Mesendoderm (in vitro differentiated cells): ENCODE measurements at places on chromosomes 13 and 19.

GRCh38 chr19:16496613-16496983 lies 404 bp downstream of the C19orf44 start:
- H3K4me1 ChIP-seq = no peaks in the 10 kb centered on the region
- no peaks in the 10 kb centered on the region for H3K36me3 ChIP-seq
- DNase-seq = no peak
- peak overlapping the region; percentile 82 for H3K4me3 ChIP-seq
- H3K27me3 ChIP-seq = no peaks in the 10 kb centered on the region
- no peak overlapping the region for H3K27ac ChIP-seq

GRCh38 chr13:75334634-75335447 lies 147.1 kb downstream of the TBC1D4 start:
- no peak overlapping the region for H3K4me3 ChIP-seq
- H3K27me3 ChIP-seq = no peaks in the 10 kb centered on the region
- no peaks in the 10 kb centered on the region for H3K4me1 ChIP-seq
- DNase-seq = no peak
- no peak overlapping the region for H3K27ac ChIP-seq

GRCh38 chr13:80814541-80814940 lies 473.6 kb upstream of the SPRY2 start:
- no peak for DNase-seq
- no peaks in the 10 kb centered on the region for H3K36me3 ChIP-seq
- H3K4me3 ChIP-seq = no peak overlapping the region
- no peaks in the 10 kb centered on the region for H3K4me1 ChIP-seq

DNA sequence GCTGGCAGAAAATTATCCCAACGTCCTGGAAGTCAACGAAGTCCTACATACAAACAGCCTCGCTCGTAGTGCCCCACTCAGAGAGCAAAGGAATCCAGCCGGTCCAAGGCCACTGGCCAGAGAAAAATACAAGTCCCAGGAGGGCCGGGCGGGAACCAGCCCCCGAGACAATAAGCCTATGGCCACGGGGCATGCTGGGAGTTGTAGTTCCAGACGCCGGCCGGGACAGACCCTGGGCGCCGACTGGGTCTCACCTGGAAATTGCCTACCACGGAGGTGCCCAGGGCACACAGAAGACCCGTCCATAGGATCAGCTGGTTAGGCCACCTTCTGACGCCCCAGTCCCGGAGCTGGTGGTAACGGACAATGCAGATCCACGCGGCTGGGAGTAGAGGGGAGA lies 5.4 kb downstream of the TMEM150B start:
- no peak overlapping the region for H3K27ac ChIP-seq
- peak; percentile 90 for DNase-seq
- H3K27me3 ChIP-seq = no peaks in the 10 kb centered on the region
- no peaks in the 10 kb centered on the region for H3K4me1 ChIP-seq
- no peak overlapping the region for H3K4me3 ChIP-seq

DNA sequence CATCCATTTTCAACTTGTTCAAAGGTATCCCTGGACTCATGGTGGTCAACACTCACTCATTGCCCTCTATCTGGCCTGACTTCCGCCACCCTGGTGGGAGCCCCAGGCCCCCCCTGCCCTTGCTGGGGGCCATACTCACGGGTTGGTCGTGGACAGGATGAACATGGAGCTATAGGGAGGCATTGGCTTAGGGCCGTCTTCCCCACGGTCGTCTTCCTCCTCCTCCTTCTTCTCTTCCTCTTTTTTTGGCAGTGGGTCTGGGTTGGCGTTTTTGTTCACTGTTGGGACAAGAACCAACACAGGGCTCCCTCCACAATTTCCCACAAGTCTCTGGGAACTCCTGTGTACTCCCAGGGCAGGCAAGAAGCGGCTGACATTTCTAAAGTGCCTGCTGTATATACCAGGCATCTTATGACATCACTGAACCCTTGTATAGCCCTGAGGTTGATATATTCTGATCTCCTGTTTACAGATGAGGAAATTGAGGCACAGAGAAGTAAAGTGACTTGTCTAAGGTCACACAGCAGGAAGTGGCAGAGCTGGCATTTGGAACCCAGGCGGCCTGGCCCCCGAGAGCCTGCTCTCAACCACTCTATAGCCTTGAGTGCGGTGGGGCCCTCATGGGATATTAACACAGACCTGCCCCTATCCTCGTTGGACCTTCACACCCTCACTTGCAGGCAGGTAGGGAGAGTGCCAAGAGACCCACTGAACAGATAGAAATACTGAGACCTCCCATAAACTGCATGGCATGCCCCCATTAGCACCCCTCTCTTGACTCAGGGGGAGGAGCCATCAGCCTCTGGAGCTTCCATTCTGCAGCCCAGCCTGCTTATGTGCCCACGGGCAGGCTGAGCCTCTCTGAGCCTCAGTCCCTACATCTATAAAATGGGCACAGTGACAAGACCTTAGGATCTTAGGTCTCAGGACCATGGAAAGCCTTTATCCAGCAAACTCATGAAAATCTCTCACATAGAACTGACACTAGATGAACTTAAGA lies 135.0 kb downstream of the IER2 start:
- H3K4me3 ChIP-seq = no peak overlapping the region
- H3K27me3 ChIP-seq = no peaks in the 10 kb centered on the region

- no peak for DNase-seq
- H3K27ac ChIP-seq = no peak overlapping the region
- H3K4me3 ChIP-seq = no peak overlapping the region
- no peaks in the 10 kb centered on the region for H3K4me1 ChIP-seq
- H3K36me3 ChIP-seq = peaks cover 28% of the 10 kb centered on the region
These were observed 7.6 kb upstream of the PRKD2 start for GRCh38 chr19:46724468-46724867.

GRCh38 chr13:60392131-60392530 lies 4.9 kb upstream of the TDRD3 start:
- no peak for DNase-seq
- no peaks in the 10 kb centered on the region for H3K4me1 ChIP-seq
- no peak overlapping the region for H3K4me3 ChIP-seq
- no peaks in the 10 kb centered on the region for H3K36me3 ChIP-seq

- no peaks in the 10 kb centered on the region for H3K27me3 ChIP-seq
- H3K36me3 ChIP-seq = no peaks in the 10 kb centered on the region
- no peaks in the 10 kb centered on the region for H3K4me1 ChIP-seq
- peak; percentile 91 for DNase-seq
- H3K4me3 ChIP-seq = no peak overlapping the region
- H3K27ac ChIP-seq = no peak overlapping the region
These were observed 3.9 kb downstream of the ANKRD24 start for GRCh38 chr19:4186087-4186993.

DNA sequence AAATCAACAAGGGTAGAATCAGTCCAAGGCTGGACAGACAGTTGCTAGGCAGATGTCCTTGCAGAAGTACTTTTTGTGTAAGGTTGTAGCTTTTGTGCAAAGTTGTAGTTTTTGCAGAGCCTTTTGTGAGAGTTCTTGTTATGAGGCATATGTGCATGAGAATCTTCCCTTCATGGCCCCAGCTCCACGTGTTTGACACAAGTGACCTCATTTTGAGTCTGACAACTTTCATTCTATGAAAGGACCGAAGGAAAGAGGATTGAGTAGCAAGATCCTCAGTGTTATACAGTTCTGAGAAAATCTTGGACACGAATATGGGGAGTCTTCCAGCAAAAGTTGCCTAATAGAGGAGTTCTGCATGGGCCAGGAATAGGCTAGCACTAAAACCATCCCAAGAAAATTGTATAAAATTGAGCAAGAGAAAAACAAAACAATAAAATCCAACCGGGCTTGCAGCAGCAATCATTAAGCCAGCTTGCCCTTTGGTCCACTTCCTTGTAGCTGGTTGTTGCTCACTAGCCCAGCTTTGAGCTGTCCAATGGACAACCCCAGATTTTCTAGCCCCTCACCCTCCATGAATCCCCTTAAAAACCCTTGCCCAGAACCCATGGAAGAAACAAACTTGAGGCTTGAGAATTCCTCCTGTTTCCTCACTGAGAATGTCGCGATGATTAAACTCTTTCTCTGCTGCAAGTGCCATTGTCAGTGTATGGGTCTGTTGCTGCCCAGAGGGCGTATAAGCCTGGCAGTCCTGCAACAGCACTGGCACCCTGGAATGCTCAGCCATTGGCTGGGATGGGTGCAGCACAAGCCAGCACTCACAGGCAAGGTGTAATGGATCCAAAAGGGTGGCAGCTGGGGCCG lies 6.5 kb downstream of the EPSTI1 start:
- no peak for DNase-seq
- H3K4me3 ChIP-seq = no peak overlapping the region
- H3K36me3 ChIP-seq = no peaks in the 10 kb centered on the region
- no peaks in the 10 kb centered on the region for H3K27me3 ChIP-seq

DNA sequence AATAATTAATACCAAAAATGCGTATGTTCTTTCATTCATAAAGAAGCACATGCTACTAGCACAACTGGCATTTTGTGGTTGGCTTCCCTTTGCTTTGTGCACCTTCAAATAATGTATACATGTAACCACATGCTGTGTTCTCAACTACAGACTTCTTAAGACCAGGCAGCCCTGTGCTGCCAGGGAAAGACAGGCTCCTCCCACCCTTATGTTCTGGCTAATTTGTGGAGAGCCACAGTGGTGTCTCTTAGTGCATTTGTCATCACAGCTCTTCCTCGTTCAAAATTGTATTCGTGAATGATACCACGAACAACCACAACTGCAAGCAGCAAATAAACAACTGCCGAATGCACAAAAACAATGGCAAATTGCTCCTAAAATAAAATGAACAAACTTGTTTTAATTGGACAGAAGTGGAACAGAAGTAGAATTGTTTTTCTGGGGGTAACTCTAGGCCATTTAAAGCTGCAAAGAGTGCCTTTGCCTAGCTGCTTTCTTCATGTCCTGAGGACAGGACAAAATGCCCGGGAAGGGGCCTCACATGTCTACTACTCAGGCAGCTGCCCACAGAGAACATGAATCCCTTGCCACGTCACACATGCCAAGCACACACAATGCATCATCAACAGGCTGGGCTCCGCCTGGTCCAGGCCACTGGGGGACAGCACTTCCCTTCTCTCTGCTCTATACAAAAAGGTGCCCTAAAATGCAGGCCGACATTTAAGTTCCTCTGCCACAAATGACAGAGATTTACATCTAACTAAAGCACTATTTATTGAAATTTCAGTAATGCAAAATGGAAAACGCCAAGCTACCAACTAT lies 21.7 kb downstream of the IRS2 start:
- H3K4me3 ChIP-seq = no peak overlapping the region
- H3K4me1 ChIP-seq = no peaks in the 10 kb centered on the region
- H3K27ac ChIP-seq = no peak overlapping the region
- H3K27me3 ChIP-seq = no peaks in the 10 kb centered on the region
- H3K36me3 ChIP-seq = no peaks in the 10 kb centered on the region

DNA sequence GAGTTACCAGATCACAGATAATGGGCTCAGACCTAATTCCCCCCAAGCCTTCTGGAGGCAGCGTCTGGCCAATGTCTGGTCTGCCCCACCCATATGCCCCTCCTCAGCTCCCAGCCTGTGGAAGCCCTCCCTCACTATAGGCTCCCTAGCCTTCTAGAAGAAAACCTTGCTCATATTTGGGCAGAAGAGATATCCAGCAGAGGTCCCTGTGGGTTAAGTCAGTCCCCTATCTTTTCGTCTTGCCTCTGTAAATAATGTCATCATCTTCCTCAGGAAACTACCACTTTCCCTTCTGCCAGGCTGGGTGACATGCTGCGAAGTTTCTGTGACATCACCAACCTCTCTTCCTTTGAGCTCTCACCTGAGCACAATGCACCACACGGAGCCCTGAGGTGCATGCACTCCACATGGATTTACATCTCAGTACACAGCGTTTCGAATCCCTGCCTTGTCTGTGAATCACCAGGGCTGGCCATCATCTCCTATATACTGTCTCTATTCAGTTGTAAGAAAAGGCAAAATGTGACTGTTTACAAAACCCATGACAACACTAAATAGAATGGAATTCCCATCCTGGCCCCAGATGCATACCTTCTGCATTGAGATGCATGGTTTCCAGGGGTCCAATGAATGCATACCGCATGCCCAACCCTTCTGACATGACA lies 112.8 kb downstream of the CRYL1 start:
- H3K4me3 ChIP-seq = no peak overlapping the region
- H3K36me3 ChIP-seq = no peaks in the 10 kb centered on the region
- peaks cover 2% of the 10 kb centered on the region for H3K4me1 ChIP-seq
- H3K27me3 ChIP-seq = no peaks in the 10 kb centered on the region

- H3K4me3 ChIP-seq = peak overlapping the region; percentile 55
- peaks cover 10% of the 10 kb centered on the region for H3K4me1 ChIP-seq
- no peaks in the 10 kb centered on the region for H3K27me3 ChIP-seq
- H3K27ac ChIP-seq = peak overlapping the region; percentile 100
These were observed 937 bp upstream of the SPRY2 start for GRCh38 chr13:80341756-80342370.

GRCh38 chr13:24985107-24985506 lies 110.8 kb upstream of the PABPC3 start:
- H3K4me3 ChIP-seq = no peak overlapping the region
- H3K4me1 ChIP-seq = peaks cover 1% of the 10 kb centered on the region
- H3K27me3 ChIP-seq = no peaks in the 10 kb centered on the region

DNA sequence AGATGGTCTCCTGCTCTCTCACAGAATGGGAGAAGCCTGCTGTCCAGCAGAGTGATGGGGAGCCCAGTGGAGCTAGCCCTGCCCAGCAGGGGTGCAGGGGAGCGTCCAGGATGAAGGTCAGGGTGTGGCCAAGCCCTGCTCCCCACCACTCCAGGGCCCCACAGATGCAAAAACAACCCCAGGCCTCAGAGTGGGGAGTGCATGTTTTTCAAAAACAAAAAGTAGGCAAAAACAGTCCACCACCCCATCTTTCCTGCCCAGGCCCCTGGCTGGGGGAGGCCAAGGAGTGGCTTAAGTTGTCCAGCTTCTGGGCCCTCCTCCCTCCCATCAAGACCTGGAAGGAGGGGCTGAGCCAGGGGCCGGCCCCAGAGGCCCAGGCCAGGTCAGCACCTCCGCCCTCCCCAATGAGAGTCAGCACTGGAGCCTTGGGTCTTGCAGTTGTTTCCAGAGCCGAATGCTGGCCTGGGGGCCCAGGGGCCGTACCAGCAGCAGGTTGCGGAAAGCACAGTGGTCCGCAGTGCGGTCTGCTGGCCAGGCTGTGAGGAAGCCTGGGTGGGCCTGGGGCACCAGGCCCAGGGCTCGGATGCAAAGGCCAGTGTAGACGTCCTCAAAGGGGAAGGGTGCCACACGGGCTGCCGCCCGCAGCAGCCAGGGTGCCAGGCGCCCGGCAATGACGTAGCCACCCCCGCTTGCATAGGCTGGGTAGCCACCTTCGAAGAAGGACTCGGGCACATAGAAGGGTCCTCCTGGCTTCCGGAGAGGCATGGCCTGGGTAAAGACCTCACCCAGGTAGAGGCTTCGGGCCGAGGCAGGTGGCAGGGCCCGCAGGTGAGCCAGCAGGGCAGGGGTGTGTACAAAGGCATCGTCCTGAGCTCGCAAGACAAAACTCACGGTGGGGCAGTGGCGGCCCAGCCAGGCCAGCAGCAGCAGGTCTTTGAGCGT lies 1.7 kb downstream of the B3GNT8 start:
- peaks cover 3% of the 10 kb centered on the region for H3K4me1 ChIP-seq
- no peak overlapping the region for H3K4me3 ChIP-seq
- no peak overlapping the region for H3K27ac ChIP-seq
- H3K27me3 ChIP-seq = no peaks in the 10 kb centered on the region
